ENCODE measurements at places on chromosomes 2 and 18. TPM values are rescaled to one million over a fixed set of nuclear protein-coding genes. Genes with fewer than 3 reads are reported as not detected.

- H3K36me3 ChIP-seq, result peaks cover 4% of the 10 kb centered on the region
- H3K27me3 ChIP-seq, result no peaks in the 10 kb centered on the region
- H3K4me1 ChIP-seq, result no peaks in the 10 kb centered on the region
- no peak overlapping the region for H3K27ac ChIP-seq
Observed at GRCh38 chr2:239087046-239087710, 239.3 kb downstream of the TWIST2 start.

DNA sequence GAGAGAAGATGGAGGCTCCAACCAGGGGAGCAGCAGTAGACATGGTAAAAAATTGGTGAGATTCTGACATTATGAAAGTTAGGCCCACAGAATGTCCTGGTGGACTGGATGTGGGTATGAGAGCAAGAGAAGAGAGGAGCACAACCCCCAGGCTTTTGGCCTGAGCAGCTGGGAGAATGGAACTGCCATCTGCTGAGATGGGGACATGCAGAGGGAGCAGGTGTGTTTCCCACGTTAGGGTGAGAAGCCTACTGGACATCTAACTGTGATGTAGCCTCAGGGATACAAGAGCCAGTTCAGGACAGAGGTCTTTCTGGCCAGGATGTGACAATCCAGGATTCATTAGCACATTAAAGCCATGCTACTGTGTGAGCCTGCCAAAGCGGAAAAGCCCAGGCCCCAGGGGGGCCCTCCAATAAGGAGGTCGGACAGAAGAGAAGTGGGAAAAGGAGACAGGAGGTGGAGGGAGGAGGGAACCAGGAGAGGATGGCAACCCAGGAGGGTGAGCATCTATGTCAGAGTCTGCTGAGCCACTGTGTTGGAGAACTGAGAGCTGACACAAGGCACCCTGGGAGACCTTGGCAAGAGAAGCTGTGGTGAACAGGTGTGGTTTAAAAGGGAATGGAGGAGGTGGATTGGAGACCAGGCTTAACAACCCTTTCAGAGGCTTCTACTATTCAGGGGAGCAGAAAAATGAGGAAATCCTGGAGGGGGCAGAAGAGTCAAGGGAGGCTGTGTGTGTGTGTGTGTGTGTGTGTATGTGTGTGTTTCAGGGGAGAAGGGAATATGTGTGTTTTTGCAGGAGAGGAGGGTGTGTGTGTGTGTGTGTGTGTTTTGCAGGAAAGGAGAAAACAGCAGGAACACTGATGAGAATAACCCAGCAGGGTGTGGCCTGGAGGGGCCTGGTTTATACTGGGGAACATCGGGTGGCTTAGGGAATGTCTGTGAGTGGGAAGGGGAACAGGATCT, 10.5 kb downstream of the CYB5A start:
- peak overlapping the region; percentile 96 for H3K27ac ChIP-seq
- H3K4me1 ChIP-seq, result peaks cover 69% of the 10 kb centered on the region
- no peaks in the 10 kb centered on the region for H3K27me3 ChIP-seq
- H3K4me3 ChIP-seq, result peak overlapping the region; percentile 60

DNA sequence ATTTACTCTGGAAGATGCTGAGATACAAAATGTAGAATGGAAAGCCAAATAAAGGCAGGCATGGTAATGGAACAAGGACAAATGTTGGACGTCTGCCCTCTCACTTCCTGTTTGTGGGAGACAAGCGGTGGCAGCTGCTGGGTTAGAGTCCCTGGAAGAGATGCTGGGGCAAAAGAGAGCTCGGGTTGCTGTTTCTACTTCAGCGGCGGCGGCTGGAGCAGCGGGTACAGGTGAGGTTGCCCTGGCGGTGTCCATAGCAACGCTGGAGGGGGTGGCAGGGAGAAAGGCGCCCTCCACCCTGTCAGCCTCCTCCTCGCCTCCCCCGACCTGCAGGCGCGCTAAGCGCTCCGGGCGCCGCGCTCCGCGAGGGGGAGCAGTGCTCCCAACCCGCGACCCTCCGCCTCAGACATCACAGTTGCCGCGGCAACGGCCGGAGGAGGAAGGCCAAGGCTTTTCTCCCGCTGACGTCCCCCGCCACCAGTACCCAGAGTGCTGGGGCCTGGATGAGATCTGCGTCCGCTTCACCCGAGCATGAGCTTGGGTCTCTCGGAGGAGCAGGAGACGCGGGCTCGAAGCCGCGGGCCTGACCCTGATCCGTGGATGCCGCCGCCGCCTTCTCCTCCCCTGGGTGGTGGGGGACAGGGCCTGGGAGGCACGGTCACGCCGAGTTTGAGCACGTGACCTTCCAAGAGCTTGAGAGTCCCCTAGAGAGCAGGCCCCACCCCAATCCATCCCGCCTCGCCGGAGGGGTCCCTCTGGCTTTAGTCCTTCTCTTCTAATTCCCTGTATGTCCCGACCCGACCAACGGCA, 65.6 kb downstream of the NOL4 start:
- H3K27me3 ChIP-seq, result peaks cover 37% of the 10 kb centered on the region
- H3K27ac ChIP-seq, result peak overlapping the region; percentile 56
- no peaks in the 10 kb centered on the region for H3K36me3 ChIP-seq
- peak; percentile 63 for DNase-seq

DNA sequence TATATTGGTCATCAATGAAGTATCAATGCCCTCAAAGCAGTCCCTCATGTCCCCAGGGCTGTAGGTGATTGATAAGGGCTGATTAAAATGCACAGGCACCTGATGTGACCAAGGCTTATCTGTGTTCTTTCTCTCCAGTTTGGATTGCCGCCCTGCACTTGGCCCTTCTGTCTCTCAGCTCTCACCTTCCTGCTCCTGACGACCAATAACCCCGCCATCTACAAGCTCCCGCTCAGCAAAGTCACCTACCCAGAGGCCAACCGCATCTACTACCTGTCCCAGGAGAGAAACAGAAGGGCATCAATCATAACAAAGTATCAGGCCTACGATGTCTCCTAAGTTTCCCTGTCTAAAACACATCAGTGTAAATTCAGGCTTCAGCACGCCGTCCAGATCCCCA, 41.8 kb upstream of the SLC14A1 start:
- no peaks in the 10 kb centered on the region for H3K4me1 ChIP-seq
- H3K4me3 ChIP-seq, result no peak overlapping the region
- peaks cover 2% of the 10 kb centered on the region for H3K27me3 ChIP-seq
- no peak overlapping the region for H3K27ac ChIP-seq
- H3K36me3 ChIP-seq, result no peaks in the 10 kb centered on the region

GRCh38 chr2:96637385-96638143, 548 bp downstream of the KANSL3 start:
- DNase-seq, result peak; percentile 63
- H3K36me3 ChIP-seq, result peaks cover 6% of the 10 kb centered on the region
- H3K27me3 ChIP-seq, result no peaks in the 10 kb centered on the region
- peaks cover 15% of the 10 kb centered on the region for H3K4me1 ChIP-seq

MOGAT1 gene
- 0.74 TPM for total RNA-seq

- peaks cover 10% of the 10 kb centered on the region for H3K27me3 ChIP-seq
- no peak overlapping the region for H3K4me3 ChIP-seq
- DNase-seq, result no peak
- no peaks in the 10 kb centered on the region for H3K36me3 ChIP-seq
- H3K27ac ChIP-seq, result no peak overlapping the region
Observed at GRCh38 chr2:47607005-47607679, 175.8 kb upstream of the MSH6 start.

DNA sequence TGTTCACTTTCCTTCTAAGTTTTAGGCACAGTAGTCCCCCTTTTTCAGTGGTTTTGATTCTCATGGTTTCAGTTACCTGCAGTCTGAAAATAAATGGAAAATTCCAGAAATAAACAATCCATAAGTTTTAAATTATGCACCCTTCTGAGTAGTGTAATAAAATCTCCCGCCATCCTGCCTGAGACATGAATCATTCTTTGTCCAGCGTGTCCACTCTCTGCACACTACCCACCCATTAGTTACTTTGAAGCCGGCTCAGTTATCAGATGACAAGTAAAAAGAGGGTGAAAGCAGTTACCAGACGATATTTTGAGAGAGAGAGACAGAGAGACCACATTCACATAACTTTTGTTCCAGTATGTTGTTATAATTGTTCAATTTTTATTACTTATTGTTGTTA, 400.5 kb downstream of the TMX3 start:
- peaks cover 4% of the 10 kb centered on the region for H3K4me1 ChIP-seq
- H3K36me3 ChIP-seq, result no peaks in the 10 kb centered on the region
- H3K27me3 ChIP-seq, result no peaks in the 10 kb centered on the region

DNA sequence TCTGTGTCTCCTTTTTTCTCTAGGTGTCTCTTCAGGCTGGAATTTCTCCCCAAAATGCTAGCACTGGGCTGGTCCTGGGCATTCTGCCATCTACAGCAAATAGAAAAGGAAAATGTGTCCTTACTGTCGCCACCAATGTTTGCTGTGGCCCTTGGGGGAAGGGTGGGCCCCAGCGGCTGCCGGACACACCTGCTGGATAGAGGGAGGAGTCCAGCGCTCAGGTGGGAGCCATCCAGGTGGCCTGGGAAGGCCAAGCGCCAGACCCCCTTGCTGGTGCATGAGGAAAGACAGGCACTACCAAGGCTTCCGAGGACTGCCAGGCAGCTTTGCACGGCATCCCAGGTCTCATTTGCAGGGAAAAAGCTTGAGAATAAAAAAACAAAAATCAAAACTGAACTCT, 147.7 kb upstream of the GATA6 start:
- H3K4me3 ChIP-seq, result peak overlapping the region; percentile 16
- peaks cover 2% of the 10 kb centered on the region for H3K36me3 ChIP-seq

DNA sequence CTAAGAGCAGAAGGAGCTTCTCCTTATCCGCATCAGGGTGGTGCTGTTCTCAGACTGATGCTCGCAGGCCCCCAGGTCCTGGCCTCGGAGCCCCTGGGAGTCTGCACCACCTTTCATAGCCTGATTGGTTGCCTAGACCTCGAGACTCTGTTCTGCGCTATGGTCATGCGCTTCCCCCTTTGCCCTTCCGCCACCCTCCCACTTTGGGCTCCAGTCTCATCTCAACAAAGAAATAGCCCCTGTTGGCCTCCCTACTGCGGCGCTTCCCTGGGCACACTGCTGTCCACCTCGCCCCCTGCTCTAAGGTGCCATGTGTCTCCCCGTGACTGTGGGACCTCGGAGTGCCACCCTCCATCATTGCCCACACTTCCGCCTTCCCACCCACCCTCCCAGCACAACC, 102.9 kb upstream of the TWIST2 start:
- no peak for DNase-seq
- H3K27ac ChIP-seq, result no peak overlapping the region
- H3K36me3 ChIP-seq, result no peaks in the 10 kb centered on the region
- peaks cover 19% of the 10 kb centered on the region for H3K27me3 ChIP-seq

GRCh38 chr2:98833172-98833916, 102.4 kb upstream of the MGAT4A start:
- peaks cover 4% of the 10 kb centered on the region for H3K4me1 ChIP-seq
- peaks cover 3% of the 10 kb centered on the region for H3K27me3 ChIP-seq
- no peak overlapping the region for H3K4me3 ChIP-seq
- H3K36me3 ChIP-seq, result no peaks in the 10 kb centered on the region
- H3K27ac ChIP-seq, result no peak overlapping the region
- DNase-seq, result no peak

DNA sequence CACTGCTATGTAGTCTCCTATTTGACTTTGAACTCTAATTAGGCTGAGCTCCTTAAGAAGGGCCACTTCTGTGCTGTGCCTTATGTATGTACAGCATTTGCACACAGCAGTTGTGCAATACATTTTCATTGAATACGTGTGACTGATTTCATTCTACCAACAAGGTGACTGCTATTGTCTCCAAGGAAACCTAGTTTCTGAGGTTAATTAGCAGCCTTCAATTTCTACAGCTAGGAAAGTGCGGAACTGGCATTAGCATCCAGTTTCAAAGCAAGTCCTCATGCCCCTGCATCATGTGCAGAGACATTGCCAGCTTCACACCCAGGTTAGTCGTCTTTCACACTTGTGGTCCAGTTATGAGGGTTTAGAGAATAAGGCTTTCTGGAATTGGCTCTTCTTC, 58.6 kb downstream of the NCK2 start:
- H3K36me3 ChIP-seq, result peaks cover 4% of the 10 kb centered on the region
- H3K27ac ChIP-seq, result no peak overlapping the region
- H3K27me3 ChIP-seq, result no peaks in the 10 kb centered on the region

CFAP65 gene
- total RNA-seq, result 0.67 TPM

CRYGD gene
- not detected for total RNA-seq

CENPA gene
- 10.7 TPM for total RNA-seq

- no peaks in the 10 kb centered on the region for H3K27me3 ChIP-seq
- no peak overlapping the region for H3K4me3 ChIP-seq
- no peak overlapping the region for H3K27ac ChIP-seq
- H3K36me3 ChIP-seq, result no peaks in the 10 kb centered on the region
Observed at GRCh38 chr18:12998332-12999060, 7.3 kb downstream of the CEP192 start.

DNA sequence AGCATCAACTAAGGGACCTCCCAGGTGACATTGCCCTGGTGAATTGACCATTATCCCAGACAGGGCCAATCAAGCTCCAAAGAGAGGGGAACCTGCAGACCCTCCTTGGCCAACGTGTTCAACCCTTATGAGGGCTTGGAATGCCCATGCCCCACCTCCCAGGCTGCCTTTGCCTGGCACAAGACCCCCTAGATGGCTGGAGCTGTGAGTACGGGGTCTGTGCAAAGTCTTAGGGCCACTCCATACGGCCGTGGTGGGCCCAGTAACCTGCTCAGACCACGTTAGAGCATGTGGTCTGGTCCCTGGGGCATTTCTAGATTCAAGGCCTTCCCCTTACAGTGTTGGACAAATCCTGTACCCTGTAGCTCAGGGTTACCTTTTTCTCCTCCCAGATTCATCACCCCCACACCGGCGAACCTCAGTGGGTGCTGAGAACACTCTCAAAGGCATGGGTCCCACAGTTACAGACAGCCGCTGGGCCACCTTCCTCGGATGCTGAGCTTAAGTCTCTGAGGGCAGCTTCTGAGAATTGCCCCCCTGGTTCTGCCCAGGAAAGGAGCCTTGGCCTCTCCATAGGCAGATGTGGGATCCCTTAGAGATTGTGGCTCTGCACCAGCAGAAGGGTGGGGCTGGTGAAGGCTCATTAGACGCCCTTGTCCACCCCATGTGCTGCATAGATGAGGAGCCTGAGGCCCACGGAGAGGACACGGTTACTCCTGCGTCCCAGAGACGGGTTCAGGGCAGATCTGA, 18.3 kb upstream of the KCNK3 start:
- DNase-seq, result no peak
- H3K4me1 ChIP-seq, result no peaks in the 10 kb centered on the region
- no peak overlapping the region for H3K27ac ChIP-seq
- no peak overlapping the region for H3K4me3 ChIP-seq
- no peaks in the 10 kb centered on the region for H3K36me3 ChIP-seq
- H3K27me3 ChIP-seq, result peaks cover 36% of the 10 kb centered on the region

All from progenitor cell of endocrine pancreas (in vitro differentiated cells).